Subcutaneous preadipocyte (primary cell): ENCODE measurements at places on chromosomes 7 and 10. TPM values are rescaled to one million over a fixed set of nuclear protein-coding genes. Genes with fewer than 3 reads are reported as not detected.

Gene OR13A1
- total RNA-seq, result not detected in 2 replicates

Gene SPDYE2B
- not detected in 2 replicates for total RNA-seq

Gene PPP1R17
- not detected in 2 replicates for total RNA-seq

Gene OR9A4
- total RNA-seq, result not detected in 2 replicates

Gene TDRD1
- total RNA-seq, result 2.6 and 3.3 TPM in 2 replicates

Gene TMEM270
- not detected in 2 replicates for total RNA-seq

Gene HEPACAM2
- not detected in 2 replicates for total RNA-seq

Gene ZCCHC24
- total RNA-seq, result 33.2 and 36.4 TPM in 2 replicates

Gene SHH
- total RNA-seq, result not detected in 2 replicates

Gene DPCD
- 25.6 and 41.5 TPM in 2 replicates for total RNA-seq
